ENCODE measurements at places on chromosomes 13 and 19.

DNA sequence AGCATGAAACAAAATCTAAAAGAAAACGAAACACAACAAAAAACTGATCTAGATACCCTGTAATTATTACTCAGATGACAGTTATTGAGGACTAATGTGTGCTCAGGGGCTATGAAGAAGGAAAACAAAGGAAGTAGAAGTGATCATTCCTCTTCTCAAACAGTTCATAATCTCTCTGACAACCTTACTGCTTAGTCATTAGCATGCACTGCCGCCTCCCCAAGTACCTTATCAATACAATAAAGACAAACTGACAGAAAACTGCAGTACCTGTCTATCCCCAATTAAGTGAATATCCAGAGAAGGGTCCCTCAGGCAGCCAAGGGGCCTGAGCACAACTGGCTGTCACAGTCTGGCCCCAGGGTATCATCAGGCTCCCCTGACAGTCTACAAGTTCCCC lies 22.0 kb upstream of the POU4F1 start:
- DNase-seq = no peak

DNA sequence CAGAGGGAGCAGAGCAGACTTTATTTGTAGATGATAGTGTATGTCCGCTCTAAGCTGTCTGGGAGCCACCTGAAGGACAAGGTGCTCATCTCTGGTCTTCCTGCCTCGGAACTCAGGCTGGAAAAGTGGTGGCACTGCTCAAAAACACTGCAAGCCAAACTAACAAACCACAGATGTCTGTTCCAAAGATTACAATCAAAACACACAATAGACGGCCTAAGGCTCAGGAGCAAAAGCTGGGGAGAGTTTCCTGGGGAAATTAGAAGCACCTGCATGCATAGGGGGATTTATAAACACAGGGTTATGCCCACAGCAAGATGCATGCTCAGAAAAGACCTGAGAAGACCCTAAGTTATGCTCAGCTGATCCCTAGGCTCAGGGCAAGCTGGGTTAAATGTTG lies 9.4 kb upstream of the EVI5L start:
- DNase-seq = no peak

DNA sequence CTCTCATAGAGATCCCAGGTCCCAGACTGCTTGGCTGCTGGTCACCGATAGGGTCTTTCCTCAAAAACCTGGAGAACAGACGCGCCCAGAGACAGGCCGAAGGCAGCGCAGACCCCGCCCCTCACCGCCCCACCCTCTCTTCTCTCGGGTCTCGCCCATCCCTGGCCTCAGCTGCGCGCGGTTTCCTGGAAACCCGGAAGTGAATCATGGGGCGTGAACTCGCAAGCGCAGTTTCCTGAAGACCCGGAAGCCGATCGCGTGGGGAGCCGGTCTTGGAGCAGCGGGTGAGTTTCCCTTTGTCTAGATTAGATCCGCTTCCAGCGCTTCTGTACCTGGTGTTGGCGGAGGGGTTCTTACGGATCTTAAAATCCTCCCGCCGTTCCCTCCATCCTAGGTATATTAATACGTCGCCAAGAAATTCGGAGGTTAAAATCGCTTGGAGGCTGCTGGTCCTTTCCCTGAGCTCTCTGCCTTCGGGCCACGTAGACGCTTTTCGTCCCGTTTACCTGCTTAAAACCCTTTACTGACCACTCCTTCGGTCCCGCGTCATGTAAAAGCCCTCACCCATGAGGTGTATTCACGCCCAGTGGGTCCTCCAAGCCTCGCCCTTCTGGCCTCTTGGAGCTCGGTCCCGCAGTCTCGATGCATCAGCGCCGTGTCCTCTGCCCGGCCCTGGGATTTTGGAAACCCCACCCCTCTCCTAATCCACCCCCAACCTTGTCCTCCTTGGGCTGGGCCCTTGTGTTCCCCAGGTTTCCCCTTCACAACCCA lies at the start of gene ZNF578:
Gene ZNF578 (plus strand): TSS at position 230 of the 771 bp plus-strand sequence. CDS start 48,293 bp downstream, outside the sequence.
- DNase-seq = no peak

- DNase-seq = no peak
These were observed 23.1 kb upstream of the CDC16 start for GRCh38 chr13:114211446-114212157.

DNA sequence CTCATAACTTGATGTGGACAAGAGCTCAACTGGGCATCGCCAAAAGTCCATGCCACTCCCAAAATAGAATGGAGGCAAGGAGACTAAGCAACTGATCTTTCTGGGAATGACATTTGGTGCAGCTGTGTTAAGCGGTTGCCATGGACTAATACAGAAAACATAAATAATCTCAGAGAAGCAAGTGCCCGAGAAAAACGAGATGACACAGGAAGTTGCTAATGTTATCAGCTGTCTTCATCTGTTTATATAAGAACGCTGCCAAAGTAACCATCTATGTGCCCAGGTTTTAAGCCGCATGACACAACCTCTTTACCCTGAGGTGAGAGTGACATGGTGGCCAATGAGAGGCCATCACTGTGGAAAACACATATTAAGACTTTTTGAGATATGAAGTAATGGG lies 54.9 kb upstream of the SACS start:
- DNase-seq = no peak

GRCh38 chr19:47230054-47230920 lies 712 bp downstream of the BBC3 start:
- peak; percentile 86 for DNase-seq

GRCh38 chr13:79211377-79211776 lies 194.7 kb downstream of the RBM26 start:
- DNase-seq = no peak

- DNase-seq = no peak
These were observed 114.2 kb upstream of the CLDN10 start for GRCh38 chr13:95438297-95438696.

- DNase-seq = no peak
These were observed 7.0 kb downstream of the PLVAP start for GRCh38 chr19:17370026-17370587.

DNA sequence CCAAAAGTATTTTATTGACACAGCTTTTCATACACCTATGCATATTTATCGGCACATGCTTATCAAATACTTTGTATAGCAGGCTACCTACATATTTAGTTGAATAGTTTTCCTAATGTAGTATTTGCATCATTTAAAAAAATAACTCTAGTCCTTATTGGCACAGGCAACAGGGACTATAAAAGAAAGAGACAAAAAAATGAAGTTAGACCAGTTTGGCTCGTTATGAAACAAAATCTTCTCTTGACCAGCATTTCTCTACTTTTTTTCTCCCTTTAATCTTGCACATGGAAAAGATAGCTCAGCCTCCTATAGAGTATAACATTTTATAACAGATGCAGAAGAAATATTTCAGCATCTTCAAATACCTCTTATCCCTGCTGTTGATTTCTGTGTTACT lies 794.8 kb upstream of the MIR17HG start:
- no peak for DNase-seq

DNA sequence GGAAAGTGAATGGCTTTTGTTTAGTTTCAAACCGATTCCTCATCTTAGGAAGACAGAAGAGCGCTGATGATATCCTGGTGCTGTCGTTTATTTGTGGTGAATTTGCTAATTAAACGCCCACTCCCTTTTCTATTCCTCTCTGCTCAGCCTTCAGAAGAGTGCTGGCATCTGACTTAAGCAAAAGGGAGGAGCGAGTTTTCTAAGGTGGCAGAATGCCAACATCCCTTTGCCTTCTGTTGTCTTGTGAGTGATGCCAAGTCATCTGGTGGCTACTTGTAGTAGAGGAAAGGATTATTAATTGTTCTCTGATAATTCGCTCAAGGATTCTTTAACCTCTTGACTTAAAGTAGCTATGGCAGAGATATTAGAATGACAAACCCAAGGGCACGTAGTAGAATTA lies 68.1 kb downstream of the ERCC5 start:
- no peak for DNase-seq

- DNase-seq = peak; percentile 11
These were observed 39.8 kb upstream of the MCF2L start for GRCh38 chr13:112928972-112929782.

GRCh38 chr13:50467156-50468110 lies 376.1 kb downstream of the DLEU7 start:
- no peak for DNase-seq

GRCh38 chr19:43439032-43439708 lies 24.5 kb downstream of the TEX101 start:
- peak; percentile 37 for DNase-seq

DNA sequence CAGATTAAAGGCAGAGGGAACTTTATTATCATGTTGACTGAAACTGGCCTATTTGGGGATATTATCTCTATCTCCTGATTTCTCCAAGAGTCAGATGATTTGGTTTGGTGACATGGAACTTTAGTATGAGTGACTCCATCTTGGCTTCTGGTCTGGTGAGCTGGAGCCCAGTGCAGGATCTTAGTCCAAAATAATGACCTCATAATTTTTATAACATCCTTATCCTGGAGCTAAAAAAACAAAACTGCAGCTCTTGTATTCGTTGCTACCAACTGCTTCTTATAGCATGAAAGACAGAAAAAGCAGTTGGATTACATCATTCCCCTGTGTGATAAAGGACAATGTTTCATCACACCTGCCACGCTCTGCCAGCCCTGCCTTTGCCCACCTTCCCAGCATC lies 39.3 kb upstream of the RNF17 start:
- no peak for DNase-seq

- DNase-seq = no peak
These were observed 844 bp downstream of the ARRDC2 start for GRCh38 chr19:18008814-18009213.

DNA sequence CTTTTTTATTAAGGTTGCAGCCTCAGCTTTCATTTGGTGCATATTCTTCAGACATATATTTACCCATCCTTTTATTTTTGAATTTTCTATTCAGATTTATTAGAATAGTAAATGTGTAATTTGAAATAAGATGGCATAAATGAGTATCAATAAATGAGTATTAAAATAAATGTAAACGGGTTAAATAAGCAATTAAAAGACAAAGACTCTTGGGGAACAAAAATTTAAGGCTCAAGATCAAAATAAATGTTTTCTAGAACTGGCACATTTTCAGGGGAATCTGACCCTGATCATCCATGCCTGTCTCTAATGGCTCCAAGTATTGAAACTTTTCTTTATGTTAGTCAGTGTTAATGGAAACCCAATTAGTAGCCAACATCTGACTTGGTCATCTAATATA lies 3.0 kb downstream of the OR10H3 start:
- no peak for DNase-seq

DNA sequence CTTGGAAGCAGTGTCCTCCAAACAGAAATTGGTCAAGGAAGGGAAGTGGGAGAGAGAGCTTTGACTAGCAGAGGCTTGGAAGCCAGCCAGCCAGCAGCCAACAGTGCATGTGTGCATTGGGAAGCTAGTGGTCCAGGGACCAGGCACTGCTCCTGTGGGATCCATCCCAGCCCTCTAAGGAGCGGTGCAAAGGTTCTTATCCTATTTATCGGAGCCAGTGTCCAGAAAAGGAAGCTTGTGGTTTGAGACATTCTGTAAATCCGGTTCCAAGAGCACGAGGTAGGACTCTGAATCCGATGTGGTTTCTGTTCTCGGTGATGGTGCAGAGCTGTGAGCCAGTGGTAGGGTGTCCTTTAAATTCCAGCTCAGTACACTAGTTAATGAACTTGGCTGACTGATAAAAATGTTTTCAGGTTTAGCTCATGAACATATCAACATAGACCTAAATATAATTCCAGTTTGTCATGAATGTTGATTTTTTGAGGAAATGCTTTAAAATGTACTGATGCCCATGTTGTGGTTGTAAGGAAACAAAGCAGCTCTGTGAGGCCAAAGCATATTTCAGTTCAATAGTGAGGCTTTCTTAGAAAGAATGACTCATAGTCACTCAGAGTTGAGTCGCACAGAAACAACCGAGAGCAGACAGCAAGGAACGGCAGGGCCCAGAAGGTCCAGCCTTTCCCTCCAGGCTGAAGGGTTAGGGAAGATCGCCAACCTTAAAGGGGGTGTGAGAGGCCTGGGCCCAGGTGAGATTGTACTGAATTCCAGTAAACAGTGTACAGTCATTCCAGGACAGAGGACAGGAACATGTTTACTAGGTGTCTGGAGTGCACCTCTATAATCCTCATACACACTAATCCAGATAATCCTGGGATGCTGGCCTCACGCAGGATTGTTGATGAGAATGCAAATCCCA lies 21.5 kb upstream of the GARRE1 start:
- DNase-seq = peak; percentile 76
